Daoy (cell line): ENCODE measurements at places on chromosomes 7 and 10. TPM values are rescaled to one million over a fixed set of nuclear protein-coding genes. Genes with fewer than 3 reads are reported as not detected.
A peak's percentile ranks its signal among the peaks of the same experiment; 100 is the strongest.

GPR146 gene
- 0.17 and 1.1 TPM in 2 replicates for total RNA-seq

DNA sequence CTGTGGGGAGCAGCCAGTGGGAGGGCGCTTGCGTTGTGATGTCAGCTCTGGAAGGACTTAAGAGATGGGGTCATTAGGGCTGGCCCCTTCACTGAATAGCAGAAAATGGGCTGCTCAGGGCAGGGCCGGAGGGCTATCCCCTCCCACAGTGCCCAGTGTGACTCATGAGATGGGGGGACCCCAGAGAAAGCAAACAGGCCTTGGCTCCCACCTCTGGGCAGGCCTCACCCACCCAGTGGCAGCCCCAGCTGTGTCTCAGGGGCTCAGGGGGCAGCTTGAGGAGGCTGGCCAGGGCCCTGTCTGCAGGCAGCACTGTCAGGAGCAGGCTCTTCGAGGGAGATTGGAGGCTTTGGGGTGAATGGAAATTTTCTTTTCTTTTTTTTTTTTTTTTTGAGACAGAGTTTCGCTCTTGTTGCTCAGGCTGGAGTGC, 168.3 kb downstream of the SLIT1 start:
- DNase-seq, result no peak

- no peak for DNase-seq
Measured at GRCh38 chr10:89352802-89353201, 25.0 kb downstream of the IFIT3 start.

- peak; percentile 73 for DNase-seq
Measured at GRCh38 chr10:16891375-16892313, 74.4 kb upstream of the RSU1 start.

DNA sequence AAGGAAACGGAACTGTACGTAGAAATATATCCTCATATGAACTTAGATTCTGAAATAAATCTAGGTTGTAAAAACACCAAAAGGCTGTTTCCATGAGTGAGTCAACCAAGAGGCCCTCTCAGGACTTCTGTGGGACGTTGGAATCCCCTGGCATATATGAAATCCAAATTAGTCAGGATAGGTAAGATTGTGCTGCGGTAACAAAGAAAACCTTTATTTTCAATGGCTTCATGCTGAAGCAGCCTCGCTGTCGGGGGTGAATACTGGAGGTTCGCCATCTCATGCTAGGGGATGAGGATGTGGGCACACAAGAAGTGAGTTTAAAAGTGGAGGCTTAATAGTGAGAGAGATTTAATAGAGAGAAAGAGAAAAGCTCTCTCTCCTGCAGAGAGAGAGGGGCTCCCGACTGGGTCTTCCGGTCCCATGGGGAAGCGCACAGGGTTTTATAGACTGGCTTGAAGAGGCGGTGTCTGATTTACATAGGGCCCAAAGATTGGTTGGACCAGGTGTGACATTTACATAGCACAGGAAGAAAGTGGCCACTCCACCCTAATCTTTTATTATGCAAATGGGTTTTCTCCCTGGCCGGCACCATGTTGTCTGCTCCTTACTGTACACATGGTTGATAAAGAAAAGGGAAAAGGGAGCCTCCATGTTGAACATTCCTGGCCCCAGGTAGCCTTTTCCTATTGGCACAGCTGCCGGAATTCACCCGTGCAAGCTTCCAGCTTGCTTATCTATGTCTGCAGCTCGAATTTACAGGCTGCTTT, 52.3 kb upstream of the SEPHS1 start:
- DNase-seq, result no peak

- DNase-seq, result no peak
Measured at GRCh38 chr10:44064987-44065787, 319.7 kb downstream of the CXCL12 start.

AGAP3 gene
- 41.6 and 72.6 TPM in 2 replicates for total RNA-seq

GRCh38 chr10:124231168-124232155, 138.1 kb upstream of the CHST15 start:
- no peak for DNase-seq

GRCh38 chr7:38398725-38399321, 125.4 kb upstream of the TARP start:
- DNase-seq, result peak; percentile 71
